ENCODE measurements at places on chromosomes 1 and 21. TPM values are rescaled to one million over a fixed set of nuclear protein-coding genes. Genes with fewer than 3 reads are reported as not detected.

DNA sequence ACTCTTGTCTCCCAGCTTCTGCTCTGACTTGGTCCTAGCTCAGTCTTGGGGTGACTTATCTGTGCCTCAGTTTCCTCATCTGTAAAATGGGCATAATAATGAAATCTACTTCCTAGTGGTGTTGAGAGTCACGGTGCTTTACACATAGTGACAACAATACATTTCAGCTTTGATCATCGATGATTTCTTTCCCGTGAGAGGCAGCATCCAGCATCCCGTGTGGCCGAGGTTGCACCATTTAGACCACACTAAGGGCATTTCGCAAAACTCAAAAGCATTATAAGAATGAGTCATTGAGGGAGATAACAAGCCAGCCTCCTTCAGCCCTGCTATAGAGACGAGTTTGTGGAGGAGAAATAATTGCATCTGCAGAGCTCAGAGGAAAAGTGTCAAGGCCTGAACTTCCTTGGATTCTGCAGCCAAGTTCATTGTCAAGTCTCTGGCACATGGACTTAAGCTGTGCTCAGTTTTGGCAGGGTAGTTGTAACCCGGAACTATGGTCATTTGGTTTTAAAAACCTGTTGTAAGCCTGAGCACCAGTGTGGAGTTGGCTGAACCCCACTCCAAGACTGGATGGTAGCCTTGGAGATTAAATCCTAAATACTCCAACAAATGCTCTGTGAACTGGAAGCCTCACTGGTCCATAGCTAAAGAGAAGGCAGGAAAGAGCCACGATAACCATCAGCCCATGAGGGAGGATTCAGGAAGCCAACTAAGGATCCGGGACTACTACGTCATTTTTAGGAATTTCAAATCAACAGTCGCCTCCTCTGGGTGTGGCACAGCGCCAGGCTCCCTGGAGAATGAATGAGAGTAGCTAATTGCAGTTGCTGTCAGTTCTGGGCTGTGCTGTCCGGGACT is 64.2 kb downstream of the TCP10L start:
- no peak for DNase-seq

GRCh38 chr1:22273686-22274681 is 131.1 kb upstream of the WNT4 start:
- no peak for DNase-seq

DNA sequence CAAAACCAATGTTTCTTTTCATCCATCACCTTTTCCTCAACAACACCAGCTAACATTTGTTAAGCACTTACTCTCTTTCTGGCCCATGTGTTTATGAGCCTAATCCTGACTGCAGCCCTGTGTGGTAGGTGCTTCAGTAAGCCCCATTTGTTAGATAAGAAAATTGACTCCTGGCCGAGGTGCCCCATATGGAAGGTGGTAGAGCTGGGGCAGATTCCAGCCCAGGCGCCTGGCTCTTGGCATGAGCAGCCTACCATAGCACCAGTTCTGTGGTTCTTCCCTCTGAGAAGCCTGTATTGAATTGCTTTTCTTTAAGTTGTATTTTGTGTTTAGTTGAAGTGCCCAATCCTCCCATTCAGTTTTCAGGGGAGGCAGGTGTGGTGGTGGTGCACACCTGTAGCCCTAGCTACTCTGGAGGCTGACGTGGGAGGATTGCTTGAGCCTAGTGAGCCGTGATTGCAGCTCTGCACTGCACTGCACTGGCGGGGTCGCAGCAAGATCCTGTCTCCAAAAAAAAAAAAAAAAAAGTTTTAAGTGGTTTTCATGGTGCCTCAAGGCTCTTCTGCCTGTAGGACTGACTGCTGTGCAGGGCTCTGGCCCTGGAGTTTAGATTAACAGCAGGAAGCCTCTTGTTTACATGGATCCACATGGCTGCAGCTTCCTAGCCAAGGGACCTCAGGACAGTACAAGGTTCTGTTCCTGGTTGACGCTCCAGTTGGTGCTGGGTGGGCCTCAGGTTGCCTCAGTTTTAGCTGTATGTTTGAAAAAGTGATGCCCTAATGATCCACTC is 125.9 kb downstream of the MRPS6 start:
- no peak for DNase-seq

GRCh38 chr1:176205332-176205914 is 1.7 kb downstream of the COP1 start:
- DNase-seq = no peak

DNA sequence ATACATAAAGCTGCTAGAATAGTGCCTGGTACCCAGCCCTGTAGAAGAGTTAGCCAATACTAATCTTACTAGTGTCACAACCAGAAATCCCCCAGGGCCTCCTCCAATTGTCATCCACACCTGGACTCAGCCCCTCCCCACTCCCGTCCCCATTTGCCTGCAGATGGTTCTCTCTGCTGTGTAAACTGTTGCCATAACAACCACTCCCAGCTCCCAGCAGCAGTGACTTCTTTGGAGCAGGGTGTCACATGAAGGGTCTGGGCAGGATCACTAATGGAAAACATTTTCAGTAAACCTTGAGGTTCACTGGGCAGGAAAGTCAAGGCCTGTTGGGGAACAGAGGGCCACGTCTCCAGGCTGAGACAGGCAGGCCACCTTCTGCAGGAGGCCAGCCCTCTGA is 126.0 kb upstream of the IPO9 start:
- no peak for DNase-seq

The PTPRC gene
- 6.4 TPM for polyA plus RNA-seq

- no peak for DNase-seq
Observed at GRCh38 chr1:228023294-228023639, 16.5 kb downstream of the WNT3A start.

DNA sequence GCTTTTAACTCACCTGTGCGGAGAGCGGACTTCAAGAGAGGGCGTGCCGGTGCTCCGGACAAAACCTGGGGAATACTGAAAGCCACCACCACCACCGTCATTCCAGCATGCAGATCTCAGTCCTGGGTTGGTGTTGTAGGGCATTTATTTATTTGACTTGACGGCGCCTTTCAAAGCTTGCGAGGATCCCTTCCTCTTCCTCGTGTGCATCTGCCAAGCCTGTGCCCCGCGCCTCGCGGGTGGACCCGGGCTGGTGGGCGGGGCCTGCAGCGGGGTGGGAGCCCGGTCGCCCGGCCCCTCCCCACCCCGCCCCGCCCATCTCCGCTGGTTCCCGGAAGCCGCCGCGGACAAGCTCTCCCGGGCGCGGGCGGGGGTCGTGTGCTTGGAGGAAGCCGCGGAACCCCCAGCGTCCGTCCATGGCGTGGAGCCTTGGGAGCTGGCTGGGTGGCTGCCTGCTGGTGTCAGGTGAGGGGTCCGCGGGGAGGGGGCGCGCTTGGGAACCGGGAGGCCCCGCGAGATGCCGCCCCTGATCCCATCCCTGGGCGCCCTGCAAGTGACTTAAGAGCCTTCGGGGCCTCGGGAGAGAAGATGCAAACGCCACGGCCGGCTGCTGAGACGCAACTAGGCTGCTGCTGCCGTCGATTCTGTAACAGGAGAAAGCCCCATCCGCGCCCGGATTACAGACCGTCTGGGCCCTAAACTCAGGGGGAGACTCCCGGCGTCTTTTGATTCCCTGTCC is at the start of gene IL10RB:
Gene IL10RB, plus strand, starts transcription at position 318 of the 739 bp plus-strand sequence. Its CDS starts 99 bp downstream, at position 417.
- DNase-seq = peak; percentile 79

The TMEM240 gene
- polyA plus RNA-seq = 4.0 TPM

The MSH4 gene
- polyA plus RNA-seq = 0.54 TPM

DNA sequence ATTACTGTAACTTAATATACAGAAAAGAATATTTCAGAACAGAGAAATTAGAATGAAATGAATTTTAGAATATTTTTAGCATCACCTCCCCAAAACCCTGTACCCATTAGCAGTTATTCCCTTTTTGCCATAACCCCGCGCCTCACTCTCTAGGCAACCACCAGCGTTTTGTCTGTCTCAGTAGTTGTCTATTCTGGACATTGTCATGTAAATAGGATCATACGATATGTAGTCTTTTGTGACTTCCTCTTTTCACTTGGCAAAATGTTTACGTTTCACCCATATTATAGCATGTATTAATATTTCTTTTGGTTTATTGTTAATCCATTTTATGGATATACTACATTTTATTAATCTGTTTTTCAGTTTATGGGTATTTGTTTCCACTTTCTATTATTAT is 24.9 kb downstream of the SOAT1 start:
- DNase-seq = no peak

The IFI6 gene
- 17.5 TPM for polyA plus RNA-seq

GRCh38 chr21:44379991-44380865 is 26.8 kb downstream of the TRPM2 start:
- no peak for DNase-seq

- no peak for DNase-seq
Observed at GRCh38 chr1:50917138-50918137, 42.6 kb downstream of the FAF1 start.

The CLEC20A gene
- polyA plus RNA-seq = 0.24 TPM

GRCh38 chr1:212287261-212287895 is 2.2 kb downstream of the PPP2R5A start:
- no peak for DNase-seq

DNA sequence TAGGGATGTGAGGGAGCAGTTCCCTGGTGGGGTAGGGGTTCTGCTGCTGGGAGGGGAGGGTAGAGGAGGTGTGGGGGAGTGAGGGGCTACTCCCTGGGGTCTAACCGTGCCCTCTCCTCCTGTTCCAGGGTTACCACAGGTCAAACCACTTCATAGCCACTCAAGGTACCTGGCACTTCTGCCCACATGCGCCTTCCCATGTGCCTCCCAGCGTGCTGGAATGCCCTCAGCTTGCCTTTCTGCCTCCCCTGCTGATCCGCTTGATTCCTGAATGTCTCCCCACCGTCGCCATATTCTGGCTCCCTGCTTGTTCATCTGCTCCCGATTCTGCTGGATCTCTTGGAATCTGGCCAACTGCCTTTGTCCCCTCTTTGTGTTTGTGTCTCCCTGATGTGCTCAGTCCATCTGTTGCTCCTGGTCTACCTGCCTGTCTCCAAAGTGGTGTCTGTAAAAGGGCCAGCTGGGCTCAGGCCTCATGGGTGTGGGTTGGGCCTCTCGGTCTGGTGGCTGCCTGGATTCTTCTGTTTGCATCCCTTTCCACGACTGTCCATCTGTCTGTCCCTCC is 74.4 kb downstream of the PTPRU start:
- no peak for DNase-seq

The INSRR gene
- polyA plus RNA-seq = 1.6 TPM

GRCh38 chr1:16018308-16018707 is 465 bp upstream of the HSPB7 start:
- no peak for DNase-seq

DNA sequence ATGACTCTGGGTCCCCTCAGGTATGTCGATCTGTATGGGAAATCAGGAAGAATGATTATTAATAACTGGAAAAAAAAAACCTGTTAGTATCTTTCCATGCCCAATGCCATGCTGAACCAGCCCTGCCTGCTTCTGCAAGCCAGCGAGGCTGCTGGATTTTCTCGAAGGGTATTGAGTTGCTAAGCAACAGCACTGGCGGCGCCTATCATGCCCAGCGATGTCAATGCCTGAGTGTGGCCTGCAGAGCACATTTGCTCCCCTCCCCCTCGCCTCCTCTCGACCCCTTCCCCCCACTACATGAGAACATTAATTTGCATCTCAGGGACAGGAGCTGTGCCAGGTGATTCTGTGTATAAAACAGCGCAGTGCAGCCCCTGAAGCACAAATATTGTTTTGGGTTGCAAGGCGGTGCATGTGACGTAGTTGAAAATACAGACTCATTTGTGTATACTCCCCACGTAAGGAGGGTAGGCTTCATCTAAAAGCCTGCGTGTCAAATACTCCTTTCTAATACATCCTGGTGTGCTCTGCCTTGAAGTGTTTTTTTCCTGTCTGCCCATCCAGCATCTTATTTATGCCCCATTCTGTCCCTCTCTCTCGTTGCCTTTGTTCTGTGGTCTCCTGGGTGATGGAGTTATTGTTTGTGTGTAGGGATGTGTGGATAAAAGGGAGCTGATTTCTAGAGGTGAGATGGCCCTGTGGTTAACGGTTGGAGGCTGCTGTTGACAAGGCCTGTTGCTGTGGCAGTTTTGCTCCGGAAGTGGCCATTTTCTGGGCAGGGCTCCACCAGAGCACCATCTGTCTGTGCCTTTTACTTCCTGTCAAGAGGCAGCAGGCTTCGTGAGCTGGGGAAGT is 32.7 kb upstream of the ATP5PO start:
- DNase-seq = no peak

The PGLYRP4 gene
- polyA plus RNA-seq = not detected

The DCDC2B gene
- polyA plus RNA-seq = 0.98 TPM

DNA sequence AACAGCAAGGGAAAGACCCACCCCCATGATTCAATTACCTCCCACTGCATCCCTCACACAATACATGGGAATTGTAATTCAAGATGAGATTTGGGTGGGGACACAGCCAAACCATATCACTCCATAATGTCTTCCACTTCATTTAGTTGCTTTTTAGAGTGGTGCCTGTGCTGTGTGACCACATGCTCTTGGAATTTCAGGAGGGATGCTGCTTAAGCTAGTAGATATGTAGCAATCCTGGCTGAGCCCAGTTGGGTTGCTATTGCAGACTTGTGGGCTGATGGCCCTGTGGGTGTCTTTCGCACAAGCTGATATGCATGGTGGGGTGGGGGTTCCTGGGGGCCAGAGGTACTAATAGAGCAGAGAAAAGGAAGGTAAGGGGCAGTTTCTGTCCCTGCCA is 160.4 kb upstream of the SYT6 start:
- no peak for DNase-seq

The TMPRSS3 gene
- polyA plus RNA-seq = 2.7 TPM

DNA sequence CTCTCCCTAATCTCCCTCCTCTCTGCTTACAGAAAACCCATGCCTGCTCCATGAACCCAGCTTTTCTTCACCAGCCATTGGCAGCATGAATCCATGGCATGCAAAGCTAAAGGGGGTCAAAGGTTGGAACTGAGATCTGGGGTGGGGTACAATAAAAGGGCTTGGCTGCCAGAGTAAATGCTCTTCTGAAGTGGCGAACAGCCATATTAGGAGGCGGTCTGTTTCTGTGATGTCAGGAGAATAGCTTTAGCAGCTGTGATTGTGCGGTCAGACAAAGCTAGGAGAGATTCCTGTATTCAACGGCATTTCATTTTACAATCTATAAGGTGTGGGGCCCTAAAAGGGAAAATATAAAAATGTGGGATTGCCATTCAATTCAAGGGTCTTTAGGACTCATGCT is 71.7 kb upstream of the TMPRSS2 start:
- DNase-seq = no peak

GRCh38 chr1:59094001-59094400 is 202.9 kb upstream of the FGGY start:
- no peak for DNase-seq

The TRAF3IP3 gene
- 1.9 TPM for polyA plus RNA-seq

DNA sequence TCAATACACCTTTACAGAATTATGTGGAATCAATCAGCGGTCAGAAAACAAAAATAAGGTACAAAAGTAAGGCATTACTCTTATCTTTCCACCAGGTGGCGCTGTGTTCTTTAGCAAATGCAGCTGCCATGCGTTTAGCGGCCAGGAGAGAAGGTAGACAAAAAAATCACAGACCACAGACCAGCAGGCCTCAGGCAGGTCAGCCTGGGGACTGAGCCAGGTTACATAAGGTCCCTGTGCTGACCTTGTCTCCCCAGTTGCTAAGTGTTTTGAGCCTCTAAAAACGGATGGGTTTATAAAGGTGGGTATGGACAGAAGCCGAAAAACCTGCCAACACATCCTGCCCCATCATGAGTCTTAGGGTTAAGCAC is 2.8 kb downstream of the RGS16 start:
- no peak for DNase-seq

All from renal cortex interstitium (tissue), 15 donors.